Left lung (tissue), 14 donors: ENCODE measurements at places on chromosomes 5 and 9. TPM values are rescaled to one million over a fixed set of nuclear protein-coding genes. Genes with fewer than 3 reads are reported as not detected.
A peak's percentile ranks its signal among the peaks of the same experiment; 100 is the strongest.

GRCh38 chr5:27906931-27907601 lies 868.7 kb upstream of the CDH9 start:
- no peak for DNase-seq

DNA sequence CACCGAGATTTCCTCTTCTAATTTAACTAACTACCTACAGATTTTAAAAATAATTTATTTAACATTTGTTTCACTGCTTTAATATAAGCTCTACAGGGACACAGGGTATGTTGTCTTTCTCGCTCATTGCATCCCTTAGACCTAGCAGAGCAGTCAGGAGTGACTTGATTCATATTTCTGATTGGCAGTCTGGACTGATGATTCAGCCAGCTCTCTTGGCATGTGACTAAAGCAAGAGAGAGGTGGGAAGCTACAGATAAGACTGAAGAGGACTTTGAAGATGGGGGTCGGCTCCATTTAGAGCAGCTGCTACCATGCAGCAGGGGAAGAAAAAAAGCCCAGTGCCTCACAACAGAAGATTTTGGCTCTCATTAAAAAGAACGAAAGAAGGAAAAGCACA lies 173.4 kb upstream of the STK32A start:
- no peak for DNase-seq

DNA sequence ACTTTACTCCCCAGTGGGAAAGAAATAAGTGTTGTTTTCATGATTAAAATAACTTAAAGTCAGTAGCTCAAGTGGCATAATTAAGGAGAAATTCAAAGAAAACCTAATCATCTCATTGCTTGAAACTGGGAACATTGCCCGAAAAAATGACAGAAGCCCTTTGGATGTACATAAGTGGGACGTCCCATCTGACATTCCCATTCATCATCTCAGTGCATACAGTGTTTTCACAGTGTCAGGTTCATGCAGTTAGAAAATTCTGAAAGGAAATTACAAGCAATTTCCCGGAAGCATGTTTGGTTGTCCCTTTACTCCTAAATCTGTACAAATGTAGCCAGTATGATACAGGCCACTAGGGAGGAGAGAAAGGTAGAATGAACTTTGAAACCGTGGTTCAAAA lies 95.6 kb downstream of the ADAMTS16 start:
- DNase-seq: no peak

GRCh38 chr5:43840424-43841125 lies 237.6 kb downstream of the NNT start:
- no peak for DNase-seq

DNA sequence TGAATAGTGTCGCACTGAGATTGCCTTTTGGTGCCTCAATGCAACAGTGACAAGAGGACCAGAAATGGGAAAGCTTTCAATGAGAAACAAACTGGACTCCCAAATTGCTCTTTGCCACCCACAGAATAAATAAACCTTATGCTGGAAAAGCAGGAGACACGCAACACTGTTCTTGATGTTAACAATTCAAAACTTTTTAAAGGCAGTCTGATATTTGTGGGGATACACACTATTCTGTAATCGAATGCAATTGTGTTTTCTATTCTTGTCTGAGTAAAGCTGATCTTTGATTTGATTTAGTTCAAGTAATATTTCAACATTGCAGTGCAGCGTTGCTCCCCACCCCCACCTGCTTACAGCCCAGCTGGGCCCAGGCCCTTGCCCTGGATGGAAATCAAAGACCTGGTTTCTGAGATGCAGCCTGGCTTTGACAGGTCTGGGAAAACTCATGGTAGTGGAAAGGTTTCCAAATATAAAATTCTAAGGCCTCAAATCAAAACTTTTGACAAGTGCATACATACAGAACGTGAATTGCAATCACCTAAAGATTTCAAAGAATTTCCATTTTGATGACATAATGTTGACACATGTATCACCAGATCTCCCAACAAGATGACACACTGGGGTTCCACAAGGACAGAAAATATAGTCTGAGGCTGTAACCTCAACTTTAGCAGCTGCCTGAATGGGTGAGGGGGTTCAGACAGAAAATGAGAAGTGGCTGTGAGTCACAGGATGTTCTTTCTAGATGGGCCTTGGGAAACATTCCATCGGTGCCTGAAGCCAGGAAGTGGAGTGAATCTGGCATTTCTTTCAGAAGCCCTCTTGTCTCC lies 55.1 kb downstream of the ABCA1 start:
- peak; percentile 28 for DNase-seq

DNA sequence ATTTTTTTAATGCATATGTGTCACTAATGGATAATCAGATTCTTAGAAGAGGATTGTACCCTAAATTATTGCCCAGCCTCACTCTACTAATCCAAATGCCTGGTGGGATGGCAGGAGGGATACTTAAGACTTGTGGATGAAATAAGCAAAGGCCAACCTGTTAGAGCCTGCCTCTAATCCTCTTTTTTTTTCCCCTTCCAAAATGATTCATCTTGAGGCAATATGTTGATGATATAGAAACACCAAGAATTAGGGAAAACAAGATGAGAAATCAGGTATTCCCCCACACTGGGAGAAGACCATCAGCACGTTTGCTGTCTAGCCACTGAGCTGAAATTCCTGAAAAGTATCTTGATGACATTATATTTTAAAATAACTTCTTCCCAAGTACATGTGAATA lies 52.0 kb downstream of the RFK start:
- no peak for DNase-seq

DNA sequence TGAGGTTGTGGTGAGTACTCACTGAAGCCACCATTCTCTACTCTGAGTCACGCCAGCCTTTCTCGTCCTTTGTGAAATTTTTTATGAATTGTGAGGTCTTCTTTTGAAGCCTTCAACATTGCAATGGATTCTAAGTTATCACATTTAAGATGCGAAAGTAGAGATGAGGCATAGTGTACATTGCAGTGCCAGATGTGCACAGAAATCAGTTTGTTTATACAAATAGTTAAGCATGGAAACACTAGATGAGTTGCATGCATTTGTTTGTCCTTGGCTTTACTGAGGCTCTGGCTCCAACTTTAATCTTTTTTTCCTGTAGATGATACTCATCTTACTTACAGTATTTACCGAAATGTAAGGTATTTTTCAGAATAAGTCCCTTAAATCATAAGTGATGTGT lies 453.7 kb upstream of the RIOK2 start:
- DNase-seq: no peak

DNA sequence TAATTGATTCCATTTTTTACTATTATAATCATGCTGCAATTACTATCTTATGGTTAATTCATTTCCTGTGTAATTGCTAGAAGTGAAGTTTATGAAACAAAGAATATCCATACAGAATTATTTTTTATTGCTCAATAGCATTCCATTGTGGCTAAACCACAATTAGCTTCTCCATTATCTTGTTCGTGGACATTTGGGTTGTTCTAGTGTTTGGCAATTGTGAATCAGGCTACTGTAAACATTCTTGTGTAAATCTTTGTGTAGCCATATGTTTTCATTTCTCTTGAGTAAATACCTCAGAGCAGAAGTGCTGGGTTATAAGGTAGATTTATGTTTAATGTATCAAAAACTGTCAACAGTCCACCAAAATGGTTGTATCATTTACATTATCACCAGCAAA lies 341.1 kb downstream of the MAT2B start:
- no peak for DNase-seq

The CACFD1 gene
- 24.8 TPM for polyA plus RNA-seq

The ORM2 gene
- polyA plus RNA-seq: 1.7 TPM

- no peak for DNase-seq
Measured at GRCh38 chr5:101142102-101142501, 239.0 kb upstream of the ST8SIA4 start.

GRCh38 chr9:131149688-131150053 lies 24.3 kb downstream of the NUP214 start:
- DNase-seq: no peak

The WDR38 gene
- polyA plus RNA-seq: 1.5 TPM

DNA sequence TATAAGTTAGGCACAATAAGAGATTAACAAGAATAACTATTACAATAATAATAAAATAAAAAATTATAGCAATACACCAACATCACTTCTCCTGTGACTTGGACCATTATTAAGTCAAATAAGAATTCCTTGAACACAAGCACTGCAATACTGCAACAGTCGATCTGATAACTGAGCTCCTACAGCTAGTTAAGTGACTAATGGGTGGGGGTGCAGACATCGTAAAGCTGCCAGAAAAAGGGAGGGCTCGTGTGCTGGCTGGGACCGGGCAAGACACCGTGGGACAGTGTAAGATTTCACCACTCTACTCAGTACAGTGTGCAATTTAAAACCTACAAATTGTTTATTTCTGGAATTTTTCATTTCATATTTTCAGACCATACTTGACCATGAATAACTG lies 78.8 kb downstream of the SNX24 start:
- no peak for DNase-seq

GRCh38 chr5:79611046-79611829 lies 1.0 kb upstream of the TENT2 start:
- no peak for DNase-seq

GRCh38 chr5:10586008-10586407 lies 22.1 kb downstream of the ANKRD33B start:
- DNase-seq: no peak

- no peak for DNase-seq
Measured at GRCh38 chr5:84602371-84602771, 217.7 kb upstream of the EDIL3 start.

The ZNF462 gene
- polyA plus RNA-seq: 30.4 TPM

DNA sequence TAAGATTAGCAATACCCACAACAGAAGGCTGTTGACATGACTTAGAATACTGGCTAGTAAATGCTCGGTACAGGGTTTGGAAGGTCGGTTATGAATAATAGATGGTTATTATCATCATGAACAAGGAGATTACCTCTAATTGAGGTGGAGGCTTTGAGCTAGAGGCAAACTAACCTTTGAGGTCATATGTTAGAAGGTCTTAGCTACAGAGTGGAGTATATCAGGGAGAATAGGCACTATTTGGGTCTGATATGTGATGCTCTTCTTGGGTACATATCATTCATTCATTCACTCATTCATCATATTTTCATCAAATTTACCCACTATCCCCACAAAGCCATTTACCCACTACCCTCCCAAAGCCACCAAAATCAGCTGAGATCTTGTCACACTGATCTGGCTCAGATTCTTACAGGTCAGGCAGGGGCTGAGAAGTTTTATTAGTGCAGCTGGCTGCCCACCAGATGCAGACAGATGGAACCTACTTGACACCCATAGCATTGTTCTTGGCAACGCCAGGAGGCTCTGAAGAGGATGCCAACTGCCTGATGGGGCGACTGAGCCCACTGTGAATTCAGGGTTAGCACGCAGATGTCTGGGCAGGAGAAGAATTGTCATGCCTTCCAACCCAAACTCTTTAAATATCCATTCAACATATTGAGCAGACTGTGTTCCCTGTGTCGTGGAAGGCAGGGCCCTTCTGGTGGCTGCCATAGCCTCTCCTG lies 90.2 kb upstream of the SH3PXD2B start:
- no peak for DNase-seq

DNA sequence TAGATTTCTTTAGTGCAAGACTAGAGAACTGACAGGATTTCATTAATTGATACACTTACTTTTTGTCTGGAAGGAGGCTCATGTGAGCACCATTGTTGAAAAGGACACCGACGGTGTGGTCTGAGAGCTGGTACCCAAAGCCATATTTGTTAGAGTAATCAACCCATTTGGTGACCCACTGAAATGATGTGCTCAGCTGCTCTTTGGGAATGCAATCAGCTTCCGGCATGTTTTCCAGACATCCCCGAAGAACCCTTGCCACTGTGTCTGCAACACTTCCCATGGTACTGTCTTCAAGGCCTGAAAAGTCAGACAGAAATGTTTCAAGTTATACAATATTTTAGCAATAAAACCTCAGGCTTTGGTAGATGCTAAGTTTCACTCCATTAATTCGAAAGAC lies 4.4 kb downstream of the PLK2 start:
- no peak for DNase-seq

DNA sequence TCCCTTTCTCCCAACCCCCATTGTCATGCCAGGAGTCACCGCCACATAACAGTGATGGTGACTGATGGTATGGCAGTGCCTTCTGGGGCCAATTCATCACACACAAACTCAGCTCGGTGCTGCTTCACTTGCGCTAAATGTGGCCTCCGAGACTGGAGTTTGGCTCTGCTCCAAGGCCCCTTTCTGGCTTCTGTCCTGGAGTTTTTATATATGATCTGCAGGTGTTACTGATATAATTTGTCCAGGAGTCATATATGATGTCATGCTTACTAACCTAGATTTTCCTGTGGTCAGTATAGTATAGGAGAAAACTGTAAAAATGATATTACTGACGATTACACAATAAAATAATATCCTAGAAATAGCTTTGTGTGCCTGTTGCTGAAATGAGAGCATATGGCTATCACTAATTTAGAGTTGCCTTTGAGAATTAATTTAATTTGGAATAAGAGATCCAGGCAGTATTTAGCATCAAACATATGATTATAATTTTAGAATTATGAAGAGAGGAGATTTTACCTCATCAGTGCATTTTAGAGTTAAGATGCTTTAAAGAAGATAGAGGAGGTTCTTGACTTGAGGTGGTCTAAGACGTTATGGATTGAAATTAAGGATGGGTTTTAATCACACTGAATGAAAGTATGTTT lies 334.1 kb upstream of the CD180 start:
- no peak for DNase-seq

GRCh38 chr9:77271023-77271690 lies 93.8 kb downstream of the VPS13A start:
- no peak for DNase-seq

DNA sequence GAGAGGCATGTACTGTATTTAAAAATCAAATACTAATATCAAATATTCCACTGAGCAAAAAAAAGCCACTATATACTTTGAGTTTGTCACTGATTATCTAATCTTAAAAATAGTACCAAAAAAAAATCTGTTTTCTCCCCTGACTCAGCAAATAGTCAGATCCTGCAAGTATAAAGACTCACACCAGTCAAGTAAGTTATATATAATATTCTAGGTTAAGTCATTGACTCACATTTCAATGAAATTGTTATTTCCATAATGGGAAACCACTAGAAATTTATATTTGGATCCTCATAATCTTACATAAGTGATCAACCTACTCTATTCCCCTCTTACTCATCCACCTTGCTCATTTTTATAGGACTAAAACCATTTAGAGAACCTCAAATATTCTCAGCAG lies 447.2 kb upstream of the MEF2C start:
- DNase-seq: no peak

The SPINK4 gene
- not detected for polyA plus RNA-seq

The OGN gene
- polyA plus RNA-seq: 153 TPM

DNA sequence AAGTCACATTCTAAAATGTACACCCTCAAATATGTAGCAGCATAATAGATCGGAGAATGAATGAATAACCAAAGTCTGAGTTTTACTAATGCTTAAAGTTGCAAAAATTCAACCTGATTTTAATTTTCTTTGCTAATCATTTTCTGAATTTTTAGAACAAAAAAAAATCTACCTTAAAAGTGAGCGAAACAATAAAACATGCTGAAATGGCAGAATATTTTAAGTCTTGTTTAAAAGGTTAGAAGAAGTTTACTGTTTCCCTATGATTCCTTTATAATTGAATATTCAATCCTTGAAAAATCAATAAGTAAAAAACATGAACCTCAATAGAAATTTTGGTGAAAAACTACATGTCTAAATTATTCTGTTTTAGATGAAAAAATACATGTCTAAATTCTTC lies 27.1 kb upstream of the ZNF462 start:
- DNase-seq: no peak

GRCh38 chr5:159783726-159784247 lies 132.5 kb upstream of the ADRA1B start:
- DNase-seq: no peak

The PALM2AKAP2 gene
- 26.9 TPM for polyA plus RNA-seq

The SNCAIP gene
- polyA plus RNA-seq: 16.0 TPM
